ENCODE measurements at places on chromosomes 11 and 22.
A peak's percentile ranks its signal among the peaks of the same experiment; 100 is the strongest.

GRCh38 chr11:122808478-122808869 is 29.8 kb upstream of the CRTAM start:
- no peak for DNase-seq

- no peak for DNase-seq
Observed at GRCh38 chr11:43685440-43685839, 4.9 kb downstream of the HSD17B12 start.

DNA sequence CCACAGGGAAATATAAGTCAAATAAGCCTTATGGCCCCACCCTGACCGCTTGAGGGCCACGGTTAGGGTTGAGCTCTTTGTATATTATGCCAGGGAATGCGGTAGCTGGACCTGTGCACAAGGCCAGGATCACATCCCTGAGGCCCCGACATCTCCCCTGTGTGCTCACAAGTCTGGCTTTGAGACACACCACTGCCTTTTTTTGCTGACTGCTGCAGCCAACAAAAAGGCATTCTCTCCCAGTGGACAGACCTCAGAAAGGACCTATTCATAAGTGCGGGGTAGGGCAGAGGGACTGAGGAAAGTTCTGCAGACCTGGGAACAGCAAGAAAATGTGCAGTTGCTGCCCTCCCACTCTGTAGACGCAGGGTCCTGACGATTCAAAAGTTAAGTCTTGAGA is 3.4 kb upstream of the SIDT2 start:
- no peak for DNase-seq

- DNase-seq: no peak
Observed at GRCh38 chr11:32030875-32031503, 59.9 kb upstream of the RCN1 start.

GRCh38 chr11:292211-293121 is 3.5 kb downstream of the PGGHG start:
- no peak for DNase-seq

GRCh38 chr11:64094463-64095260 is 58.9 kb downstream of the FLRT1 start:
- DNase-seq: no peak

DNA sequence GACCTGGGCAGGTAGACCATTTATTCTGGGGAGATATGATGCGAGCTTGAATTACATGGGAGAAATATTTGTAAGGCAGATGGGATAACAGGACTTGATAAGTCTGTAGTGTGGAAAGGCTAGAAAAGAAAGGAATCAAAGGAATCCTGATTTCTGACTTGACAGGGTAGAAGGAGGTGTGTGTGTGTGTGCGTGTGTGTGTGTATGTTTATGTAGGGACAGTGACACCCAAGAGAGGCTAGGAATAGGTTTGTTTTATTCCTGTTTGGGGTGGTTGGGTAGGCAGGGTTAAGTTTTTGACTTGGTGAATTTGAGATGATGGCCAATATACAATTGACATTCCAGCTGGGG is 390 bp upstream of the HTATIP2 start:
- DNase-seq: no peak

GRCh38 chr11:94708176-94708575 is 60.0 kb upstream of the AMOTL1 start:
- DNase-seq: no peak

- DNase-seq: no peak
Observed at GRCh38 chr11:93285430-93285829, 45.1 kb upstream of the DEUP1 start.

- DNase-seq: no peak
Observed at GRCh38 chr22:39723899-39724351, 153.4 kb downstream of the CACNA1I start.

GRCh38 chr11:117442049-117442868 is 114.6 kb downstream of the CEP164 start:
- DNase-seq: no peak

DNA sequence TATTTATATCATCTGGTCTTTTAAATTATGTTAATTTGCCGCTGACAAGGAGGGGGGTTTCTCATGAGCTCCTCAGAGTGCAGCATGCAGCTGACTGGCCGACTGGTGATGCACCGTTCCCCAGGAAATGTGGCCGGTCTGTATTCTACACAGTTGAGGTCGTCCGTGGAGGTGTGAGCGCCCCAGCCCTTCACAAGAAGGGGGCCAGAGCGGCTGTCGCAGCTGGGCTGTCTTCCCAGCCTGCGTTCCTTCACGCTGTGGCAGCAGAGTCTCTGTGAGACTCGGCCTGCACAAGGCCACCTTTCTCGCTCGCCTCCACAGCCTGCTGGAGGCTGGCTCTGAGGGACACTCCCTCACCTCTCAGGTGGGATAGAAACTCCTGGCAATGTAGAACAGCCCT is 43.2 kb downstream of the AP2A2 start:
- no peak for DNase-seq

DNA sequence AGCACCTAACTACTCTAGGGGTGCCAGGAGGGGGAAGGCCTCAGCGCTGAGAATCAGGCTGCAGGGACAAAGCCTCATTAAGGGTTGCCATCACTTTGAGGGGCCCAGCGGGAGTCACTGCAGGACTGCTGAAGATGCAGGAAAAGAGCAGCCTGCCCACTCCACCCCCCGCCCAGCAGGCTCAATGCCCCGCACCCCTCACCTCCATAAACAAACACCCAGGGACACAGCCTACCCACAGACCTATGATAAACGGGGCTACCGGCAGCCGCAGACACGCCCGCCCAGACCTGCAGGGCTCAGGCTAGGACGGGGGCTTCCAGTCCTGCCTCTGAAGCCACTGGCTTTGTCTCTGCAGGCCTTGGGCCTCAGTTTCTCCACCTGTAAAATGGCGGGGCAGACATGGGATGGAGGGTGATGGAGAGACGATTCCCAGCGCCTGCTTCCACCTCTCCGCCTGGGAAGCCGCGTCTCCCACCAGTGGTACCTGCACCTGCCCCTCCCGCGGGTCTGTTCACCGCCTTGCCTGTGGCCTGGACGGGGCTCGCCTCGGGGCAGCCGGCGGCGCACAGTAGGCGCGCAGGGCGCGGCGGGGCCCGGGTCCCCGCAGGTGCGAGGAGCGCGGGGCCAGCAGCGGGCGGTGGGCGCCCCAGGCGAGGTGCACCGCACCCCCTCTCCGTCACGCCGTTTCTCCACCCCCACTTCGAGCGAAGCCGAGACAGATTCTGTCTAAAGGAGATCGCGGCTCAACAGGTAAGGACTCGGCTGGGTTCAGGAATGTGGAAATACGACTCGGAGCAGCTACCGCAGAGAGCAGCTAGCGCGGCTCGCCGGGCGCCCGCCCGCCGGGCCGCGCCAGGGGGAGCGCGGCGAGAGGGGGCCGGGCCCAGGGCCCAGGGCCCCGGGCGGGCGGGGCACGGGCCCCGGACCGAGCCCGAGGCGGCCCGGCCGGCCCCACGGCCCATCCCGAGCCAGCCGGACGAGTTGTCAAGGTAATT is 1.5 kb downstream of the WNT7B start:
- DNase-seq: no peak

GRCh38 chr11:57144075-57144474 is 37.7 kb upstream of the LRRC55 start:
- DNase-seq: no peak

DNA sequence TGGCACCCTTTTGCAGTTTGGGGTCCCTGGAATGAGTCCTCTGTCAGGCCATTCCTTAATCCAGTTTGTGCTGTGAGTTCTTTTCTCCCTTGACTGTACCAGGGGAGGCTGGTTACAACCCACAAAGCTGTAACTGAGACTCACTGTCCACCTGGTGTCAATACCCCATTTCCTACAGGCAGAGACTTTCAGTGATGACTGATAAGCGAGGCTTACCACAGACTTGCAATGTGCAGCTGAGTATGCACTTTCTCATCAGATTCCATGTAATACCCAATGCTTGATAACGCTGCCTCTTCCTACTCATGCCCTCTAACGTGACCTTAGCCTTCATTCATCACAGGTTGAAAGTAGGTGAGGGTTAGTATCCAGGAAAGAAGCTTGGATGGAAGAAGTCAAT is 120.1 kb downstream of the INSC start:
- DNase-seq: no peak

DNA sequence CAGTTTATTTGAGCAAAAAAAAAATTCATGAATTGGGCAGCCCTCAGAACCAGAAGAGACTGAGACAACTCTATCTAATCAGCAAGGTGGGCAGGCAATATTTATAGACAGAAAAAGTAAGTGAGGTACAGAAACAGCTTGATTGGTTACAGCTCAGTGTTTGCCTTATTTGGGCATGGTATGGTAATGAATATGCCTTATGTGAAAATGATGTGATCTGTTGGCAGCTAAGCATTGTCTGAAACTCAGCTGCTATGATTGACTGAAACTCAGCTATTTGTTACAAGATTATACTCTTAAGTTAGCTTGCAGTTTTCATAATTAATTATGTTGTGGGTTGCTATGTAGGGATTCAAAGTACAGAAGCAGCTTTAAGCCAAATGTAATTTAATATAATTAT is 127.6 kb downstream of the CNTN5 start:
- DNase-seq: no peak

DNA sequence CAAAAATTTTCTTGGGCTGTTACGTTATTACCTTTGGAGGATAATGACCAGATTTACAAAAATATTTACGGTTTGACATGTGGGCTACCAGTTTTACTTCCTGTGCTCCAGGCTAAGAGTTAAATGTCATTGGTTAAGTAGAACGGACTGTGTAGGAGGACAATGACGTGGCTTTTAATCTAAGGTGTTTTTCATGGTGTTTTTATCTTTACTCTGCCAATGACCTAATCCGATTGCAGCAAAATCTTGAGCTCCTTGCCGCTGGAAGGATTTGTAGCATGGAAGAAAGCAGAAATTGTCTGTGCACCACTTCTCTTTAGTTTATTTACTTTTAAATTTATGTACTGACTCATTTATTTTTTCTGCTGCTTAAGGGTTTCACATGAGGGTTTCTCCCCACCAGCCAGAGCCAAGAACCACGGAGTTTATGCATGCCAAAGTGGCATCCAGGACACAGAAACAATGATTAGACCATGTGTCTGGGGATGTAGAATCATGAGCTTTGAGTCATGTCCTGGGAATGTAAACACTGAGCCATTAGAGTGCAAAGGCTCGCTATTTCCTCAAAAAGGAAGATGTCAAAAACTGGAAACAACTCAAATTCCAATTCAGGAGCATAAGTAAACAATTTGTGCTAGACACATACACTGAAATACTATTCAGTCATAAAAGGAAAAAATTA is 1.9 kb upstream of the CARD16 start:
- DNase-seq: no peak

- DNase-seq: no peak
Observed at GRCh38 chr11:117080370-117080769, 17.9 kb downstream of the SIK3 start.

DNA sequence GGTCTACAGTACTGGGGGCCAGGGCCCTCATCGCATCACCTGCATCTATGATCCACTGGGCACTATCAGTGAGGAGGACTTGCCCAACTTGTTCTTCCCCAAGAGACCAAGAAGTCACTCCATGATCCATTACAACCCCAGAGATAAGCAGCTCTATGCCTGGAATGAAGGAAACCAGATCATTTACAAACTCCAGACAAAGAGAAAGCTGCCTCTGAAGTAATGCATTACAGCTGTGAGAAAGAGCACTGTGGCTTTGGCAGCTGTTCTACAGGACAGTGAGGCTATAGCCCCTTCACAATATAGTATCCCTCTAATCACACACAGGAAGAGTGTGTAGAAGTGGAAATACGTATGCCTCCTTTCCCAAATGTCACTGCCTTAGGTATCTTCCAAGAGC is 3.8 kb upstream of the PPFIBP2 start:
- DNase-seq: no peak

DNA sequence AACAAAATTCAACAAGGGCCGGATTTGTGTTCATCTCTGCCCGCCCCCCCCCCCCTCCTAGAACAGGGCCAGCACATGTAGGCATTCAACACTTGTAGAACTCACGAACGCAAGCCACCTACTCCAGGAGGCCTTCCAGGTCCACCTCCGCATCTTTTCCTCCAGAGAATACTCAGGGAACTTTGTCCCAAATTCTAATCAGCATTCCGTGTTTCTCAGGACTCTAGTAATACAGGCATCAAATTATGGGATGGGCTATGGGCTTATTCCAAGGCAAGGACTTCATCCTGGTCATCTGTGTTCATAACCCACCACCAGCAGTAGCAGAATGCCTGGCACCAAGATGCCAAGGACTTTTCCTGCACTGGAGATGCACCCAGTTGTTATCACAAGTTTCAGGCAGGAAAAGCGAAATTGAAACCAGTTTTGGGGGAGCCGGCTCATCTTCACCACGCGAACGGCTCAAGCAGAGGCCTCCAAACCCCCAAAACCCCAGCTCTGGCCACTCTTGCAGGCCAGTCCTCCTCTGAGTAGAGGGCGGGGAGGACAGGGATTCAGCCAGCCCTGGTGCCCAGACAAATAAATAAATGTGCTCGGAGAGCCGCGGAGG is 462 bp downstream of the UBE2L6 start:
- DNase-seq: no peak

GRCh38 chr11:29051935-29052334 is 943.7 kb downstream of the METTL15 start:
- DNase-seq: no peak

GRCh38 chr11:45262900-45263299 is 23.2 kb downstream of the SYT13 start:
- DNase-seq: no peak

DNA sequence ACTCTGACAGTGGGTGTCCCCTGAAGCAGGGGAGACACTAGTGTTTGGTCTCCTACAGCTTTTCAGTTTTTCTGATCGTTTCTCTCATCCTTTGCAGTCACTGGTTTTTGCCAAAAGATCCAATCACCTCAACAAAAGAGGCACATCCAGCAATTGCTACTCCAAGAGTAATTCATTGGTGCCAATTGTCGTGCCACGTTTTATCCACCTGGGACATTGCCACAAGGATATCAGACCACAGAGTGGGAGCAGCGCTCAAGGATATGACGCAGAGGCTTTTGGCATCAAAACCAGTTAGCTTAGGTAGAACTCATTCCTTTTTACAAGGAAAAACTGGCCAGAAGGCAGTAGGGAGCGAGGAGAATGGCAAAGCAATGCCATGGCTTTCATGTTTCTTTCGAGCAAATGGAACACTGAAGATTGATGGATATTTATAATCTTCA is 40.9 kb upstream of the BLID start:
- no peak for DNase-seq

DNA sequence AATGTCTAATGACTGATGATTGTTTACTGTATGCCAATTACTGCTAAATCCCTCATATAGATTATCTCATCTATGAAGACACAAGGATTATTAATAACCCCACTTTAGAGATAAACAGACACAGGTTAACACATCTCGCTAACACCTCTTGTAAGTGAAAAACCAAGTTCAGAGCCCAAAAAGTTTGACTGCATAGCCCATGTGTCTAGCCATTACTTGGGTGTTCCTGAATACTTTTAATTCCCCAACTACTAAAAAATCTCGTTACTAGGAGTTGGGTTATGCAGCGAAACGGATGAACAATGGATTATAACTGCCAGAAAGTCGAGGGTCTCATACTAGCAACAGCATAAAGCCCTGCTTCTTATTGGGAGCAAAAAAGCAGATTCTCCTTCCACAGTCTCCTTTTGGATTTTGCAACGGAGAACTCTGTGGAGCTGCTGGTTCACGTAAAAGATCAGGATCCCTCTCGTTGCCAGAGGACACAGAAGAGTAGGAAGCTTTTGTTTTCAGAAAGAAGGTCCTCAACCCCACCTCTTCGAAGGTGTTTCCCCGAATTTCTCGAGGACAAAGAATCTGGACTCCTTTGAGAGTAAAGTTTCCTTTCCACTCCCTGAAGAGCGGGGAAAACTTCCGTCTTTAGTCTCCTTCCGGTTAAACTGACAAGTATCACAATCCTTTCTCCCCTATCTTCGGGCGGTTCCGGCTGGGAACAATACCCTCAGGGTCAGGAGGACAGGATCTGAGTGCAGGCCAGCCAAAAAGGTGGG is 979 bp downstream of the ZBED5 start:
- peak; percentile 6 for DNase-seq

GRCh38 chr11:130650456-130651030 is 202.1 kb downstream of the ADAMTS15 start:
- no peak for DNase-seq

Measured in activated CD4-positive, CD25-positive, alpha-beta regulatory T cell (primary cell).